ENCODE measurements at places on chromosomes 5 and 9. TPM values are rescaled to one million over a fixed set of nuclear protein-coding genes. Genes with fewer than 3 reads are reported as not detected.

PDE6A gene
- not detected for total RNA-seq

SLC36A2 gene
- total RNA-seq = not detected

ANKRD18B gene
- 2.6 TPM for total RNA-seq

MOB3B gene
- not detected for total RNA-seq

ANKRD31 gene
- total RNA-seq = not detected

SLC25A2 gene
- 0.15 TPM for total RNA-seq

ANKRD34B gene
- not detected for total RNA-seq

GCNT1 gene
- total RNA-seq = 55.2 TPM

GFI1B gene
- total RNA-seq = not detected

PCDHGB2 gene
- total RNA-seq = 0.65 TPM

TSLP gene
- total RNA-seq = 0.61 TPM

All from epithelial cell of umbilical artery (primary cell).